ENCODE measurements at places on chromosomes 4 and X. TPM values are rescaled to one million over a fixed set of nuclear protein-coding genes. Genes with fewer than 3 reads are reported as not detected.

SLC6A14 gene
- total RNA-seq: not detected

F11 gene
- not detected for total RNA-seq

CXCL9 gene
- total RNA-seq: not detected

IL3RA gene
- not detected for total RNA-seq

DMP1 gene
- total RNA-seq: not detected

LDOC1 gene
- 6.8 TPM for total RNA-seq

Data from smooth muscle cell of trachea (primary cell).